ENCODE measurements at places on chromosomes 1 and 21.

GRCh38 chr1:238439511-238439910, 548.8 kb upstream of the ZP4 start:
- no peak for DNase-seq

DNA sequence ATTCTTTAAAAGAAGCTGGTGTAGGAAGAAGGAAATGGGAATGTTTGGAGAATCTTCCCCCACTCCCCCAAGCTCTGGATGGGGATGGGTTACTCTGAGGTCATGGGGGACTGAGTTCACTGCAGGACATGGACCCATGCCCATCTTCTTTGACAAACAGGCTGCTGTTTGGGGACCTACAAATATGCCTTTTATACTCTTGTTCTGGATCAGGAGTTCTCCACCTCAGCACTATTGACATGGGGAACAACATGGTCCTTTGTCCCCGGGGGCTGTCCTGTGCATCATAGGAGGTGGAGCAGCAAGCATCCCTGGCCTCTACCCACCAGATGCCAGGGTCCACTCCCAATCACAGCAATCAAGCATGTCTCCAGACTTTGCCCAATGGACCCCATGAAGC, 365.8 kb upstream of the C1orf174 start:
- DNase-seq: no peak

- no peak for DNase-seq
These were observed 69.0 kb downstream of the DHRS3 start for GRCh38 chr1:12548973-12549459.

GRCh38 chr1:23402286-23403037, 22.1 kb downstream of the TCEA3 start:
- no peak for DNase-seq

DNA sequence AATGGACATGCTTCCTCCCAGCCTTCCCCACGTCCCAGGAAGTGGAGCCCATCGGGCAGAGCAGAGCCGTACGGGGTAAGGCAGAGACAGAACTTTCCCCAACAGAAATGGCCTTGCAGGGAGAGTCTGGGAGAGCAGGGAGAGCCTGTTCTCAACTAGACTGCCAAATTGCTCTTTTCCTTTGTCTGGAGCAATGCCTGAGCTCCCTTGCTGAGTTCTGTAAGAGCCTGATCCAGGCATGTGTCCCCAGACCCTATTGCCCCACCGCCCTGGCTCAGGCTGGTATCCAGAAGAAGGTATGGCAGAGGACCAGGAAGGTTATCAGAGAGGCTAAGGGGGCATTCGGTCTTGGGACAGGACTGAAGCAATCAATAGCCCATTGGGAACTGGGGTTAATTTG, 79.9 kb downstream of the TMEM53 start:
- DNase-seq: no peak

- no peak for DNase-seq
These were observed 257.5 kb upstream of the SNX7 start for GRCh38 chr1:98403963-98404480.

DNA sequence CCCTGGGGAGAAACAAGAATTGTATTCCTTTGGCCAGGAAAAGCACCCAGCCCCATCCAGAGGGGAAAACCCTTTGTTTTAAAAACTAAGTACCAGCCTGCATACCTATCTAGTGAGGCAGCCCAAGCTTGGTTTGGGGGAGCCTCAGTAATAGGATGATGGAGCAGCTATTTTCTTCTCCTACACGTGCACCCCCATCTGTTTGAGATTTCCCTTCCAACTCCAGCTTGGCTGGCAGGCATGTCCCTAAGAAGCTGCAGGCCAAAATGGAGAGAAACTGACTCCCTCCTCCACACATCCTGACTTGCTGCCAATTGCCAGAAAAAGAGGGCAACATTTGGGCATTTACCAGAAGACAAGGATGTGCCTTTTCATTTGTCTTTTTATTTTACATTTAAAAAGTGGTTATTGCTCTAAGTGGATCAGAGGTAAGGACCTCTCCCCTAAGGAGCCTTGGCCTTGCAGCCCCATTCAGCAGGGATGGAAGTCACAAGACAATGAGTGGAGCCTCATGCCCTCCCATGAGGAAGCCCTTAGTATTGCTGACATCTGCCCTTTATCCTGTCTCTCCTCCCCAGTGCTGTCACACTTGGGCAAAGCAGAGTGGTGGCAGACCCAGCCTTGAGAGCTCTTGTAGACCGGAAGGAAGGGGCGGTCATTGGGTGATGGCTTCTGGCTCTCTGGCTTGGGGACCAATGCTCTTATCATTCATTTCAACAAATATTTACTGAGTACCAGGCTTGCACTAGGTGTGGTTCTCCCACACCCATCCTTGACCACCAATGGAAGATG, 8.6 kb downstream of the FNDC5 start:
- no peak for DNase-seq

DNA sequence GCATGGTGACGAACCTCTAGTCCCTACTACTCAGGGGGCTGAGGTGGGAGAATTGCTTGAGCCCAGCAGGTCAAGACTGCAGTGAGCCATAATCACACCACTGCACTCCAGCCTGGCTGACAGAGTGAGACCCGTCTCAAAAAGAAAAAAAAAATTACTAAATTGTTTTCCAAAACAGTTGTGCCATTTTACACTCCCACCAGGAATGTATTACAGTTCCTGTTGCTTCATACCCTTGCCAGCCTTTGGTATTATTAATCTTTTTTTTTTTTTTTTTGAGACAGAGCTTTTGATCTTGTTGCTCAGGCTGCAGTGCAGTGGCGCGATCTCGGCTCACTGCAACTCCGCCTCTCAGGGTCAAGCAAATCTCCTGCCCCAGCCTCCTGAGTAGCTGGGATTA, 55.9 kb downstream of the RPS6KA1 start:
- no peak for DNase-seq

DNA sequence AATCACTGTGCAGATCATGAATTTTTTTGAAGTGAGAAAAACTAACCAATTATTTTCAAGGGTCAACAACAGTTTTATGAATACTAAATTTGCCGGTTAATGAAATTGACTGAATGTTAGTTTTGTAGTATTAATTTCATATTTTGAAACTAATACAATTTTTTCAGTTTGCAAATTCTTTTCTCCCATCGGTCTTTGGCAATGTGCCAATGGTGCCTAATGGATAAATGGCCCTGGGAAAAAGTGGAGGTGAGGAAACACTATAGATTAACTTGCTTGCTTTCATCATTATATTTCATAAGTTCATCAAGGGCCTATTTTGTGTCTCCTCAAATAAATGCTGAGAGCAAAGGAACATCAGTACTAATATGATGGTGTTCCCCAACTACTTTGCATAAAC, 4.1 kb downstream of the C1orf141 start:
- DNase-seq: no peak

DNA sequence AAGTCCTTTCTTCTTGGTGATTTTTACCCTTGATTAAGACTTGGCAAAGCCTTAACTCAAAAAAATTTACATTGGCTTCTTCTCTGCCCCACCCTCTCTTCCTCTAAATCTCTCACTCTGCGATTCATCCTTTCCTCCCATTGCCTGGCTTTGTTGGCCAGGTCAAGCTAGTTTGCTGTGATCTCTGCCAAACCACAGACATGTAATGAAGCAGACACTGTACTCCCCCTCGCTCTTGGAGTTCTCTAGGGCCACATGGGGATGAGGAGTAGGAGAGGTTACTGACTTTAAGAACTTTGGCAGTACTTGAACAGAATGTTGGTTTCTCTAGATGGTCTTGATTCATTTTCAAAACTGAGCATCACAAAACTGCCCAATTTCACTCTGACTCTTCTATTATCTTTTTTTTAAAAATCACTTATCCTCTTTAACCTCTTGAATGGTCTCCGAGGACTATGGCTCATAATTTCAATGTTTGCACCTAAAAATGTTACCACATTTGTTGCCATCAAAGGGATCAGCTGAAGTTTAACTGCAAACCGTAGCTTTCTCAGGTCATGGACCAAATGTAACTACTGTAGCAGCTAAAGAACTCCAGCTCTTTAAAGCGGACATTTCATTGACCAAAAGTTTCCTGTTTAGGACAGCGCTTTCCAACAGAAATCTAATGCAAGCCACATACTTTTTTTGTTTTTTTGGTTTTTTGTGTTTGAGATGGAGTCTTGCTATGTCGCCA, 62.7 kb upstream of the IPO9 start:
- DNase-seq: no peak

- no peak for DNase-seq
These were observed 69.5 kb upstream of the NFASC start for GRCh38 chr1:204801211-204801610.

GRCh38 chr1:77976433-77977076, 2.3 kb downstream of the FUBP1 start:
- no peak for DNase-seq

DNA sequence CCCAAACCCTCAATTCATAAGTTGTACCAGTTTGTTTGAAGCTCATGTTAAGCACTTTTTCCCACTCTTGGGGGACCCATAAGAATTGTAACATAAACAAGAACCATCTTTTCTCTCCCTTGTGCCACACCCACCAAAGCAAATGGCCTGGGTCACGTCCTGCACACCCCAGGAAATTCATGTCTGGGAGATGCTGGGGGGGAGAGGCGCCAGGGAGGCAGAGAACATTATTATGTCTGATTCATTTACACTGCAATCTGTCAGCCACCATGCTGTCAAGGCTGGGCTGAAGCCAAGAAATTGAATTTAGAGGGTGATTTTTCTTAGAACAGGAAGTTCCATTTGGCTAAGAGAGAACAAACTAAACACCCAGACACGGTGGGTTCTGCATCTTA, 37.2 kb upstream of the IPO9 start:
- DNase-seq: no peak

GRCh38 chr1:21095976-21096375, 80.7 kb downstream of the EIF4G3 start:
- DNase-seq: no peak

GRCh38 chr1:73832276-73833181, 365.4 kb downstream of the LRRIQ3 start:
- no peak for DNase-seq

DNA sequence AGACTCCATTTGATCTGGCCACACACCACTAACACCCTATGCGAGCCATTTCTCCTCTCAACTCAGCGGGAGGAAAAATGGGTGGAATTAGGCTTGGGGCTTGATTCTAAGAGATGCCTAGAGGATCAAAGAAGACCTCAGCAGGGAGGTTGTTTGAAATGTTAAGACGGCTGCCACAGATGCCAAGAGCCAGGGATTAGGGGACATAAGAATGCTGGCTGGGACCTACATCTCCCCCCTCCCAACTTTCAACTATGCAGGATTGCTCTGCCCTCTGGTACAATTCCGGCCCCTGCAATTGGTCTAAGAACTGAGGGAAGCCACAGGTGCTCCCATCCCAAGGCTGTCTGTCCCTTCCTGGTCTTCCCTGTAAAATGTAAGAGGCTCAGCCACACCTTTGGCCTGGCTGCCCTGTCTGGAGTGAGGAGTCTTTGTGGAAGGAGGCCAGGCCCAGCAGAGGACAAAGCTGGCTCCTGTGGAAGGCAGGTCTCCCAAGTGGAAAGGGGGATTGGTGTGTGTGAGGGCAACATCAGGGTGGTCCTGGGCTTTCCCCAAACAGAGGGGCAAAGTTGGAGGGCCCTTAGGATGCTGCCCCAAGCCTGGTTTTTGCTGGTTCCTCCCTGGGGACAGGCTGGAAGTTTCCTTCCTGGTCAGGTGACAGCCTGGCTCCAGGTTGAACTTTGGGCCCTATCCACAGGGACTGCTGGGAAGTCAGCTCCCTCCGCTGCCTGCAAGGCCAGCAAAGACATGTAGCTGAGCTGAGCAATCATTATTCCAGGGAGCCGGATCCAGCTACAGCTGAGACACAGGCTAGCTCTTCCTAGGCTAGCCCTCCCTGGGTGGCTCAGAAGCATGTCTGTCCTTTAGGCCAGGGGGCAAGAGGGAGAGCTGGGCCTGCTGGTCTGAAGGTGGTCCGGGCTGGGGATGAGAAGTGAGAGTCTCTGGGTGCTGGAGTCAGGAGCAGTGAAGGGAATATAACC, 34.5 kb upstream of the SYNC start:
- DNase-seq: no peak

DNA sequence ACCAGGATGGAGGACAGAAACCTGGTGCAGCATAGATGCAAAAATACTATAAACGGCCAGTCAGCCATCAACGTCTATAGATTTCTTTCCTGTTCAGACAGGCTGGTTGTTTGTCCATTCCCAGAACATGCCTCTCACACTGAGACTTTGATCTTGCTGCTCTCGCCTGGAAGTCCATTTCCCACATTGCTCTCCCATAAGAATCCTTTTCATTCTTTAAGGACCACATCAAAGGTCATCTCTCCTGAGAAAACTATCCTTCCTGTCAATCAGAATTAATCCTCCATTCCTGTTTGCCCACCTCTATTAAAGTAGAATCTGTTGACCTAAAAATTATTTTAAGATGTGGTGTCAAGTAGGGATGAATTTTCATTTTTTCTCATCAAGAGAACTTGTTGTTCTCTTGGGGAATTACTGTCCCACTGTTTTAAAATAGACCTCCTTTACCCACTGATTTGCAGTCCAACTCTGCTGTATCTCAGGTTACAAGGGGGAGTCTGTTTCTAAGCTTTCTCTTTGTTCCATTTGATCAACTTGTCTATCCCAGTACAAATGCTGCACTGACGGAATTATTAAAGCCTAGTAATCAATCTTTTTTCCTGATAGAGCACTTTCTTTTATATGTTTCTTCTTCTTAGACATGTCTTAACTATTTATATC, 172.7 kb downstream of the PATJ start:
- no peak for DNase-seq

- no peak for DNase-seq
These were observed 2.3 kb upstream of the FAM177B start for GRCh38 chr1:222734740-222735139.

DNA sequence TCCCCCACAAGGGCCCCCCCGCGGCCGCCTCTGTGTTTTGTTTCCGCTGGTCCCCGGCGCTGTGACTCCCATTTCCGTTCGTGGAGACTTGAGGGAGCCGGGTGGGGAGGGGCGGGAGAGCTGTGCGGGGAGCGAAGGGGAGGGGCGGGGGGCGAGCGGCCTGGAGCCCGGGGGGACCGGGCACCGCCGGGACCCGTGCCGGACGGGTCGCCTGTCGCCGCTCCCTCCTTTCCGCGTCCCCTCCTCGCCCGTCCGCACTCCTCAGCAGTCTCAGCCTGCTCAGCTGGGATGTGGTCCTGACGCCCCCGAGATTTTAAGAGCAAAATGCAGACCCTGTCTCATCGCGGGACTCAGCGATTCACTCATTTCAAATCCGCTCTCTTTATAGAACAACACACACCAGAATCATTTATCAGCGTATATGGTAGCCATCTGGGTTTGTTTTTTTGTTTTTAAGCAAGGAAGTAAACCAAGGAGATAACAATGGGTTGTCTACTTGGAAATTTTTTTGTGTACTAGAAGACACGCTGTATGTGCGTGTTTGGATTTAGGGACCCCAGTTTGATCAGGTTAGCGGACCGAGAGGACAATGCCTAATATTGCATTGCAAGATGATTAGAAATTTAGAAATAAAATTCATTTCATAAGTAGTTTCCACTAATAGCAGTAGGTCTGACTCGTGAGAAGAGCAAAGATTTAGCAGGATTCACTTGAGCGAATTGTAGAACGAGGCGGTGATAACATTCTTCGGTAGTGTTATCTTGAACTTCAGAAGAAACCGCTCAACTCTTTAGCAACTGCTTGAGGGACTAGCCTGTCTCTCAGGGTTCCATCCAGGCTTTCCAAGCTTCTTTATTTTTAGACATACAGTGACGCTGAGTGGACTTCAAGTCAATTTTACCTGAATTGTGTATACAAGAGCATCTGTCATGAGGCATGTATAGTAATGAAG, 1.1 kb downstream of the GABPA start:
- no peak for DNase-seq

GRCh38 chr1:27203946-27204345, 30.5 kb upstream of the WDTC1 start:
- no peak for DNase-seq

GRCh38 chr1:178196631-178197030, 102.7 kb downstream of the RASAL2 start:
- no peak for DNase-seq

GRCh38 chr1:87804128-87804527, 475.4 kb downstream of the LMO4 start:
- no peak for DNase-seq

Data from activated naive CD4-positive, alpha-beta T cell treated with anti-CD3 and anti-CD28 coated beads, Interleukin-2, amount 50 U/mL, for 72 hours (primary cell).